ENCODE measurements at places on chromosomes 12 and 14.
A peak's percentile ranks its signal among the peaks of the same experiment; 100 is the strongest.

- DNase-seq, result no peak
These were observed 21.2 kb downstream of the TAS2R50 start for GRCh38 chr12:10965476-10965875.

GRCh38 chr12:31477687-31478086 lies 113.2 kb downstream of the DENND5B start:
- no peak for DNase-seq

DNA sequence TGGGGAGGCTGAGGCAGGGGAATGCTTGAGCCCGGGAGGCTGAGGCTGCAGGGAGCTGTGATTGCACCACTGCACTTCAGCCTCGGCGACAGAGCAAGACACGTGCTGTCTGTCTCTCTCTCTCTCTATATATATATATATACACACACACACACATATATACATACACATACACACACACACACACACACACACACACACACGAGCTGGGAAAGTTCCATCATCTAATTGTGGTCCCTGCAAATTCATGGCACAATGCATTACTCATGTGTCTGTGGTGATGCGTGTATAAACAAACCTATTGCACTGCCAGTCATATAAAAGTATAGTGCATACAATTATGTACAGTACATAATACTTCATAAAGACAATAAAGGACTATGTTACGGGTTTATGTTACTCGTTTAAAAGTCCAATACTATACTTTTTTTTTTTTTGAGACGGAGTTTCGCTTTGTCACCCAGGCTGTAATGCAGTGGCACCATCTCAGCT lies 36.6 kb downstream of the WDR89 start:
- DNase-seq, result no peak

GRCh38 chr14:100688598-100689461 lies 37.9 kb upstream of the DLK1 start:
- peak; percentile 60 for DNase-seq

DNA sequence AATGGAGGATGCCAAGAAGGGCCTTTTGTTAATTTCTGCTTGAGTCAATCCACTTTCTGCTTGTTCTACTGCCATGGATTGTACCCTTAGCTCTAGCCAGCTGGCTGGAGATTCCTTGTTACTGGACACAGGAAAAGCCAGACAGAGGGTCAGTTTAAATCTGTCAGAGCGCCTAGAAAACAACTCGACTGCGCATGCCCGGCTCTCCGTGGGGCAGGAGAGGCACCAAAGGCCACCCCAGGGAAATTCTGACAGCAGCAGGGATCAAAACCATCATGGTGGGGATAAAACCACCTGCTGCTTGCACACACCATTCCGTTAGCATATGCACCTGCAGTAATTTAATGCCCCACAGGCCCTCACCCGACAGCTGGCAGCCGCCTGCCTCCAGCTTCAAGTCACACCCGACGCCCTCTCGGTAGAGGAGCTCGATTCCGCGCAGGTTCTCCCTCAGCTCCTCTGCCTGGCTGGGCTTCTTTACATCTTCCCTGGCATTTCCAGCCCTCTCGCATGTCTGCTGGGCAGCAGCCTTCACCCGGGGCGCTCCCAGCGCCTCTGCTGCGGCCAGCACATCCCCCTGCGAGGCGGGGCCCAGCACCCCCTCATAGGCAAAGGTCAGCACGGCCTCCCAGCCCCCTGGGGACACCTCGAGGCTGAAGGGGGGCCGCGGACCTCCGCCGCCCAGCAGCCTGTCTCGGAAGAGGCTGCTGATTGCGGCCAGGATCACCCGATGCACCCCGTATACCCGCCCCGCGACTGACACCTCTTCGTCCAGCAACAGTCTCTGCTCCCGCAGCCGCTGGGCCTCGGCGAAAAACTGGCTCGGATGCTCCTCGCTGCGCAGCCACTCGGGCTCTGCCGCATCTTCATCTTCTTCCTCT lies 1.0 kb downstream of the KLHL33 start:
- no peak for DNase-seq

GRCh38 chr14:51095854-51096823 lies 1.2 kb upstream of the TRIM9 start:
- DNase-seq, result peak; percentile 11
